ENCODE measurements at places on chromosomes 2 and 18.

GRCh38 chr18:74012954-74013630, 134.5 kb downstream of the FBXO15 start:
- no peak for DNase-seq

GRCh38 chr2:72524071-72524470, 301.8 kb downstream of the EXOC6B start:
- no peak for DNase-seq

GRCh38 chr2:64130333-64130732, 13.9 kb downstream of the PELI1 start:
- DNase-seq: no peak

DNA sequence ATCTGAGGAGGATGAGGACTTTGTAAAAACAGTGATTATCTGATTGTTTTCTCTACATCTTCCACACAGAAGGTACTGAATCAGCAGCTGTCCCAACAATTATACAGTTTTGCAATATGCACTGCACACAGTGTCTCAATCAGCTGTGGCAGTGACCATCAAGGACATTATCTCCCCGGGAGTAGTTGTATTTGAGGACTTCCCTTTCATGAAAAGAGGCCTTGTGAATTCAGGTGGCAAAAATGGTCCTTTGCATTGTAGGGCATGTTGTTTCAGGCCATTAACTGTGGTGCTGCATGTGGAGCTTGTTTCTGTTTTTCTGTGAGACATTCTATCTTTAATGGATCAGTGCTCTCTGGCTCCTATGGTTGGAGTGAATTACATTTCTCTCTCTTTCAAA, 779.4 kb upstream of the FSHR start:
- no peak for DNase-seq

DNA sequence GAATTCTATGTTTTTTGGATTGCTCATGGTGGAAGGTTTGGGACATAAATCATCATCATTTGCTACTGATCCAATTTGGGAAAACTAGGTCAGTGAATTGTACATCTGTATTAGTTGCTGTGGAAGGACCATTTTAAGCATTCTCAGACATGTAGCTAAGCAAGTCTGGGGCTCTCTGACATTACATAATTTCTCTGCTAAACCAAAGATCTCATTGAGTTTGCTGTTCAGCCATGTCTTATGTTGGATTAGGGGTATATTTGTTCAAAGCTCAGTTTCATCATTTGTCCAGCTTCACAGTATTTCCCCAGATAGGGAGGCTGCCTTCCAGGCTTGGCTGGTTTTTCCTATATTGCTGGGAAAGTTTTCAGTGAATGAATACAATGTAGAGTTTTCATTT, 399.7 kb downstream of the MTX2 start:
- no peak for DNase-seq

DNA sequence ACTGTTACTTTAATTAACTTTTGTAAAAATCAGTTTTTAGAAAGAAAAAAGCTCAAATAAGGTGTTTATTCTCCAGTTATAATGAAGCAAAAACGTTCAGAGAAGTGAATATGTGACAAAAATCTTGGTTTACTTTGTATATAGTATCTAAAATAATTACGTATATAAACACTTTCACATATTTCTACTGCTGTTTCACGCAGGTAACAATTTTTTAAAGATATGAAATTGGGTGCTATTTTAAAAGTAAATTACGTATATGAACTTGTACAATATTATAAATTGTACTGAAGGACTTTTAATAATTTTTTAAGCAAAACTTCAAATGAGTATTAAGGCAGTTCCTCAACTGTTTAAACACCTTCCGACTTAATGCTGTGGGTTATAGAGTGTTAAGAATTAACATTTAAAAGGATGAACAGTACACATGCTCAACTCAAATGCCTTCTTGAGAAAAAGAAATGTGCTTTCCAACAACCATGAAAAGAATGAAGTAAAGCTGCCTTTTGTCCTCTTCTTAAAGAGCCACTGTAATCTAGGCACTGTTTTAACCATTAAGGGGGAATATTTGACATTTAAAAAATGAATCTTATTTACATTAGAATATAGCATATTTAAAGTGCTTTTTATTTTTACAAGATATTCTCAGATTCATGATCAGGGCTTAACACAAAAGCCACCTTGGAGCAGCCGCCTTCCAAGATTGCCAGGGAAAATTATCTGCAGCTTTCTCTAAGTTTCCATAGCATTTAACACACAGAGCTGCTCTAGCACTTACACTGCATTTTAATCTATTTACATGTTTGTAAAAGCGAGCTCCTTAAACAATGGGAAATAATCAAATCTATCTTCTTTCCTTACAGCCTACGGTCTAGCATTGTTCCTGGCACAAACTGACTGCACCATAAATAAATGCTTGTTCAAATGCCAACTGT, 56.5 kb upstream of the CDKL4 start:
- DNase-seq: no peak

DNA sequence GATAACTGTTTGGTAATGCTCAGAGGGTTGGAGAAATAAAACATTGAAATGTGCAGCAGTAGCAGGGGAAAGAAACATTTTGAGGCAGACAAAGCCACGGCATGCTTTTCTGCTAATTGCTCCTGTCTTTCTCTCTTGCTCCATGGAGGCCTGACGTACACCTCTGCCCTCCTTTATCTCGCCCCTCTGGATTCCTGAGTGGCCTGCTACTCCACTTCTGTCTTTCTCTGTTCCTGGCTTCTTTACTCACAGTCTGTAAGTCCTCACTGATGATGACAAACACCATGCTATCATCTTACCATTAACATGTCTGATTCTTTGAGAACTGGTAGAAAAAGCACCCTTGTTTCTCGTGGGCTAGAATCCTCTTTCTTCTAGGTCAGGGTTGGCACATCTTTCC, 392.9 kb downstream of the MEIS1 start:
- DNase-seq: no peak

GRCh38 chr2:209727077-209727476, 44.6 kb upstream of the UNC80 start:
- no peak for DNase-seq

GRCh38 chr18:28541276-28541930, 364.5 kb upstream of the CDH2 start:
- no peak for DNase-seq

DNA sequence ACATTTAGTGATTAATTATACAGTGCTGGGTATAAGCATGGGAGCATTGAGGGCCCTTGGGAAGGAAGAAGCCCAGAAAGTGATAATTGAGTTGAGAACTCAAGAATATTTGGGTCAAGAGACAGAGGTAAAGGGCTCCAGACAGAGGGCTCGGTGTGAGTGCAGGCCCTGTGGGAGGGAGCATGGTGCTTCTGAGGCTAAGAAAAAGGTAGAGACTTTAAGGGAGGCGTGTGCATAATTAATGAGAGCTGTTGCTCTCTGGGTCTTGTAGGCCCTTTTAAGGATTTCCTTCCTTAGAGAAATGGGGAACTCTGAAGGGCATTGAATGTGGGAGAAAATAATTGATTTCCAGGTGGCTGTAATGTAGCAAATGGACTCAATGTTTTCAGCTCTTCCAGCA, 735.0 kb upstream of the POU3F3 start:
- DNase-seq: no peak

- no peak for DNase-seq
Measured at GRCh38 chr2:12658310-12658945, 58.3 kb upstream of the TRIB2 start.

GRCh38 chr2:29001806-29002205, 20.7 kb downstream of the TOGARAM2 start:
- DNase-seq: no peak

GRCh38 chr2:122636097-122636496, 880.6 kb downstream of the TSN start:
- no peak for DNase-seq
